ENCODE measurements at places on chromosomes 5 and 9.

DNA sequence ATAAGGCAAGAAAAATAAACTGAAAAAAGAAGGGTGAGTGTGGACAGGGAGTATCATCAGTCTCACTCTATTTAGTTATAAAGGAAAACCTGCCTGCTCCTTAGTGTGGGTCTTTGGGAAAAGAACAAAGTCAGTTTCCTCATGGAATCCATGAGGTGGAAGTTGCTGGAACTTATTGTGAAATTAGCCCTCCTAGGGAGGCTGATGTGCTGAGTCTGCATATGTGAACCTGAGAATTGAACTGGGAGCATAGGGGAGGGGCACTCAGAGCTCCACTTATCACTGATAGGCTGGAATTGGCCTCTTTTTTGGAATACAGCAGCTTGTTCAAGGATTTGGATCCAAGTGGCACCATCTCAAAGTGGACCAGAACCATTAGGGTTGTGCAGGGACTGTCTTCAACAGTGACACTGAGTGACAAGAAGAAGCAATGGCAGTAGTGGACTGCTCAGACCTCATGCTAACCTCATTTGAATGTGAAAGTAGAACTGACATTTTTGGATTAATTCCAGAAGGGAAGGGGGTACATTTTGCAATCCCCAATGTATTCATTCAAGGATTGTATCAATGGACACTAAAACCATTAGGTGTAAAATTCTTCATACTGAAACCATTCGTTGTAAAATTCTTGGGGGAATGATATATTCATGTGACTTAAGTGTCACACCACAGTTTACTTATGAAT lies 103.6 kb upstream of the KLF9 start:
- DNase-seq: no peak
- no peak overlapping the region for H3K4me3 ChIP-seq
- H3K27ac ChIP-seq: no peak overlapping the region
- H3K27me3 ChIP-seq: no peaks in the 10 kb centered on the region
- H3K36me3 ChIP-seq: no peaks in the 10 kb centered on the region

DNA sequence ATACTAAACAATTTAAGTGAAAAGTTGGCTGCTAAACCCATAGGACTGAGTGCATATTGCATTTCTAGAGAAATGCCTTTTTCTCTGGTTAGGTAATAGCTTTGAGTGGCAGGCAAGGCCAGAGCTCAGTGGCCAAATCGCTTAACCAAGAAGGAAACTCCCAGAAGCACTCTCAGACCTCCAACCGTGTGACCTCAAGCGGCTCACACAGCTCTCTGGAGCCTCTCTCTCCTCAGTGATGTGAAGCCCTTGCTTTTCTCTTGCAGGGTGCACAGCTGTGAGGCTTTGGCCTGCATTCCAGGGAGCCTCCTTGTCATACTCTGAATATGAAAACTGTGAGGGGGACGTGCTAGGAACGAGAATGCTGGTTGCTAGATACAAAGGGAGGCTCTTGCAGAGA lies 106.7 kb downstream of the INSYN2B start:
- H3K4me1 ChIP-seq: peaks cover 3% of the 10 kb centered on the region
- no peaks in the 10 kb centered on the region for H3K36me3 ChIP-seq
- no peak overlapping the region for H3K27ac ChIP-seq
- H3K27me3 ChIP-seq: no peaks in the 10 kb centered on the region
- no peak overlapping the region for H3K4me3 ChIP-seq

GRCh38 chr9:70927530-70927929 lies 193.9 kb downstream of the TRPM3 start:
- no peaks in the 10 kb centered on the region for H3K4me1 ChIP-seq
- no peaks in the 10 kb centered on the region for H3K36me3 ChIP-seq
- H3K27ac ChIP-seq: no peak overlapping the region

- no peaks in the 10 kb centered on the region for H3K4me1 ChIP-seq
- H3K4me3 ChIP-seq: no peak overlapping the region
- no peaks in the 10 kb centered on the region for H3K27me3 ChIP-seq
- H3K36me3 ChIP-seq: no peaks in the 10 kb centered on the region
- H3K27ac ChIP-seq: no peak overlapping the region
Measured at GRCh38 chr5:110823571-110823970, 84.8 kb downstream of the SLC25A46 start.

DNA sequence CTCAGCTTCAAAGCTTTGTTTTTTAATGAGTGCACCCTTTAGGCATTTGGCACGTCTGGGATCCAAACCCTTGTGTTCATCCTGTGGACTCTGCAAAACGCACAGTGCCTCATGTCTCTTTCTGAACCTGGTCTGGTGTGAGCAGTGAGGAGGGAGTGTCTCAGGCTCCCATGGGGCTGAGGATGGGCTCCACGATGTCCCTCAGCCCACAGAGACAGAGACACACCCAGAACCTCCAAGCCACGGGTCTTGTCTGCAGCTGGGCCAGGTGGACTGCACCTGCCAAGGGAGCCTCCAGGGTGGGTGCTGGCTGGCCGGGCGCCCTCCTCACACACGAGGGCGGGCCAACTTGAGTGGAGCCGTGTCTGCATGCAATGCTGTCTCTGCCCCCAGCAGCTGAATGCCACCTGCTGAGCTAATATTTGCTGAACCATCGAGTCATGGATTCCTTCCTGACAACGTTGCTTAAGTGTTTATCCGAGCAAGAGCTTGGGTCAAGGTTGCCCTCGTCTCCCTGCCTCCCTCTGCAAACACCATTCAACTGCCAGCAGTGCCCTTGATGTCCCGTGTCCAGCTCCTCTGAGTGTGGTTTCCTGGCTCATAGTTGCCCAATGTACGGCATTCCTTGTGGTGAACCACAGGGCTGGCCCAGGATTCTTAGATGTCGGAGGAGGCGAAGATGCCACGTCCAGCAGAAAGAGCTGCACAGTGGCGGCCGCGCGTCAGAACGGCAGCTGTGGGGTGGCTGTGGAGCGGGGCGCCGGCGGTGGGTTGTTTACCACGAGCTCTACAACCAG lies 31.4 kb upstream of the LPCAT1 start:
- H3K4me3 ChIP-seq: no peak overlapping the region
- no peak overlapping the region for H3K27ac ChIP-seq
- no peaks in the 10 kb centered on the region for H3K4me1 ChIP-seq
- no peaks in the 10 kb centered on the region for H3K27me3 ChIP-seq
- DNase-seq: peak; percentile 33

Measured in H1 (cell line).